ENCODE measurements at places on chromosomes 3 and 15. TPM values are rescaled to one million over a fixed set of nuclear protein-coding genes. Genes with fewer than 3 reads are reported as not detected.

GRCh38 chr3:130010556-130010955, 36.0 kb downstream of the TRH start:
- no peak for DNase-seq

DNA sequence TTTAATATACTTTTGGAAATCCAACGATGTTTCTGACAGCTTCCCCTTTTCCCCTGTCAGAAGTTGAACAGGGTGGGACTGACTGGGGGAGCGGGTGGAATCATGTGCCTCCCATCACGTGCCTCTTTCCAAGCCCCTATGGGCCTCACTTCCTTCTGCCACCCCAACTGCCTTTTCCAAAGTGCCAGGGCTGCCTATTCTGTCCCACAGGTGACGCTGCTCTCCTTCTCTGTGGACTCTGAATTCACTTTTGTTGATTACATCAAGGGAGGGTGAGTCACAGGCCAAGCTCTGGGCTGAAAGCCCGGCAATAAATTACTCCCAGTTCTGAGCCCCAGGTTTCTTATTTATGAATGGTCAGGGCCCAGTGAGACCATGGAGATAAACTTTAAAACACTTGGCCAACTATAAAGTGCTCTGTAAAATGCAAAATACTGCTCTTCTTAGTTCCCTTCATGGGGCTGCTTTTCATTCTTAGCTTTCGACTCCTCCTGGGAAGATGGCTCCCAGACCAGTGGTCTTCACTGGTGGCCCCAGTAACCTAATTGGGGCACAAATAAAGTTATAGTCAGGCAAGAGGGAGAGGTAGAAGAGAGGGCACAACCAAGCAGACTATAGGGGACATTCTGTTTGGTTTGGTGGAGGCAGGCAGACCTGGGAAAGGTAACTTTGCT, 12.3 kb downstream of the CPNE9 start:
- peak; percentile 90 for DNase-seq

GRCh38 chr3:89628856-89629670, 521.6 kb downstream of the EPHA3 start:
- no peak for DNase-seq

DNA sequence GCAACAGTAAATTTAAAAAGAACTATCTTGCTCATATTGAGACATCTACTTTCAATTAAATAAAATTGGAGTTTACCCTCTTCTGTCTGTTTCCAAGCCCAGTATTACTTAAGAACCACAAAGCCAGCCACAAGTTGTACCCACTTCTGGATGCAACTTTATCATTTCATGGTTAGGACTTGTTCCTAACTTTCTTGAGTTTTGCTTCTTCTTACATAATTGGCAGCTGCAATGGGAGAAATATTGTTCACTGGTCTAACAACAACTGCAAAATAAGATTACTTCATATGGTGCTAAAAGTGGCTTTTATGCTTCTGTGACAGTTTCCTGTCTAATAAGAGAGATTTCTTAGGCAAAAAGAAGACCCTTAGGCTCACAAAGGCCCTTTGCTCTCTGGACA, 240.6 kb downstream of the OTOL1 start:
- no peak for DNase-seq

DNA sequence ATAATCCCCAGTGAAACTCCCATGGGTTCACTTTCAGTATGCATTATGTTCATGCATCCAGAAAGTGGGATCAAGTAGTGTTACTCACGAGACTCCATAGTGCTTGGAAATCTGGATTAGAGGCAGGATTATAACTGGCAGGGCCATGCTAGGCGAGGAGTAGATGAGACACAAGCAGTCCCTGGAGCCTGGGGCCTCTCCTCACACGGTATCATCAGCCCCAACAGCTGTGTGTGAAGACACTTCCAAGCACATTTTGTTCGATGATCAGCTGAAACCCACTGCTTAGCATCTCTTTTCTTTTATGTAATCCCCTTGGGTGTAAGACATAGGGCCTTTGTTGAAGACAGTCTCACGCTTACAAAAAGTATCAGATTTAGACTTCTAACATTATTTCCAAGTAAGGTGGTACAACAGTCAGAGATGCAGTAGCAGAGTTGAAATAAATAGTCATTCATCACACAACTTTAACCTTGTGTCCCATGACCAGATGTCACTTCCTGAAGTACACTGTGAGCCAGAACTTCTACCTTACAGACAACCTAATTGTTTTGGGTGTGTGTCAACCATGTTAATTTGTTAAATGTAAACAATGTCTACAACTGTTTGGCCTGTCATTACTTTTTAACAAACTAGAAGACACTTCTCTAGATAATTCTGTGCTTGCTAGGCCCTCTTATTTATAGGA, 116.9 kb downstream of the GADL1 start:
- no peak for DNase-seq

DNA sequence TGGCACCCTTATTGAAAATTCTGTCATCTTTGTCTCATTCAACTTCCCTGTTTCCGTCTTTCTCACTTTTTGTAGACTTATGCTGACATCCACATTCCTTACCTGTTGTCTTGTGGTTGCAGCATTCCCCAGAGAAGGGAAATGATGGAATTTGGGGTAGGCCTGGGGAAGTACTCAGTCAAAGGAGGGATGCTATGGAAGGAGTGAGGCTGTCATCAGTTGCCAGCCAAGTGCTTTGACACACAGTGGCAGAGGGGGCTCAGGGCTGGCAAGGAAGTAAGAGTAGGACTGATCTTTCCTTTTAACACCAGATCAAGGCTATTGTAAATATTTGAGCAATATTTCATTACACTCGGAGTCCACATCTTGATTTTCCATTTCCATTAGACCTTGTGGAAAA, 64.4 kb downstream of the RPLP1 start:
- no peak for DNase-seq

DNA sequence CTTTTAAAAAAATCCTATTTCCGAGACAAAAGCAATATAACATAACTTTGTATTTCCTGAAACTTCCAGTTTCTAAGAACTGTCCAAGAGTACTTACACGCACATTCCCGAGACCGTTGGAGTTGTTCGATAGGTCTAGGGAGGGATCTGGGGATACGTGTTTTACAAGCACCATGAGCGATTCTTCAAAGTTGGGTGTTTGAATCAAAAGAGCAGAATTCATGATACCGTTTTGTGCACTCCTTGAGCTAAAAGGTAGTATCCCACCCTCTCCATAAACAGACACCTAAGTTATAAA, 700 bp upstream of the EDEM1 start:
- DNase-seq, result peak; percentile 53

- DNase-seq, result no peak
Observed at GRCh38 chr3:139794469-139795265, 116.9 kb upstream of the NMNAT3 start.

SNX22 gene
- total RNA-seq, result 7.7 TPM

MNS1 gene
- 0.60 TPM for total RNA-seq

CLDN16 gene
- total RNA-seq, result 0.77 TPM

ALDH1A3 gene
- total RNA-seq, result 20.5 TPM

ADCY5 gene
- 5.3 TPM for total RNA-seq

All from hepatocyte (in vitro differentiated cells).